Esophagus muscularis mucosa (tissue), 4 donors: ENCODE measurements at places on chromosomes 5 and 9. TPM values are rescaled to one million over a fixed set of nuclear protein-coding genes. Genes with fewer than 3 reads are reported as not detected.

DNA sequence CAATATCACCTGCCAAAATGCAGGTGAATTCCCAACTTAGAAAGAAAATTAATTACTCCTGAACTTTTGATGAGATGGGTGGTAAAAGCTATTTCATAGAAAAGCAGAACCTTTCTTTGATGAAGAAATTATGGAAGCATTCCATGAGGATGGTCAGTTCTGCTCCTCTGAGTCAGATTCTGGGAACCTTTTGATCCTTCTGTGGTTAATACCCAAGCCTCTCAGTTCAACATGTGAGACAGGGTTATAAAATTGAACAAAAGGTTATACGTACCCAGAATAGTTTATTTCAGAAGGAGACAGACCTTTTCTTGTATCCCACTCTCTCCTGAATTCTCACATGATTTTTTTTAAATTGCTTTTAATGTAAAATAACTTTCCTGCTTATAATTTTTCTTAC lies 767.6 kb upstream of the ADAMTS16 start:
- no peak overlapping the region for H3K4me3 ChIP-seq
- no peak overlapping the region for H3K27ac ChIP-seq
- no peaks in the 10 kb centered on the region for H3K4me1 ChIP-seq
- no peaks in the 10 kb centered on the region for H3K27me3 ChIP-seq
- no peaks in the 10 kb centered on the region for H3K36me3 ChIP-seq

The GADD45G gene
- 116 TPM for total RNA-seq

DNA sequence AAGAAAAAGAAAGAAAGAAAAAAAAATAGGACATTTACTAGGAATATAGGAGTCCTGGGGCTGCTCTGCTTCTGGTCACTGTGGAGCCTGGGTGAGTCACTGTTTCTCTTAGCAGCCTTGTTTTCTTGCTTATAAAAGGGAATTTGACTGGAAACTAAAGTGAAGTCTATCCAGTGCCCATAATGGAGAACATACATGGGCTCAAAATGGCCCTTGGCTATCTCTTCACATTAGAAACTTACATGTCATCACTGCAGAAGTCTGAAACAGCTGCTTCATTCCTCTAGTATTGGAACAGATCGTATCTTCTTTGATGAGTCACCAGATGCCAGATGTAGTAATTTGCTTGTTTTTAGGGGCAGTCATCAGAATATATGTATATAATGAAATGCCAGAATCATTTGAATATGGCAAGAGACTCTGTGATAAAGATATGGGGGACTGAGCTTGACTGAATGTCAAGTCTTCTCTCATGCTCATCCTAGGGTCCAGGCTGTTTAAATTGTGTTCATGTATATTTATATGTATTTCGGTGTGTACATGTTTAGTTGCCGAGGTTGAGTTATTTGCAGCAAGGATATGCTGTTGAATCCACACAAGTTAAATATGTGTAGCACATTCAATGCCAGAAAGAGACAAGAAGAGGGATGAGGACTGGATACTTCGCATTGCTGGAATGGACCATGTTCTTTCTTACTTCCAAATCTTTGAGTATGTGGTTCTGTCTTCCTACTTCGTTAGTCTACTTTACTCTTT lies 56.7 kb downstream of the SGCD start:
- DNase-seq, result no peak
- H3K27me3 ChIP-seq, result no peaks in the 10 kb centered on the region
- H3K36me3 ChIP-seq, result no peaks in the 10 kb centered on the region
- no peak overlapping the region for H3K4me3 ChIP-seq
- peak overlapping the region; percentile 46 for H3K27ac ChIP-seq

DNA sequence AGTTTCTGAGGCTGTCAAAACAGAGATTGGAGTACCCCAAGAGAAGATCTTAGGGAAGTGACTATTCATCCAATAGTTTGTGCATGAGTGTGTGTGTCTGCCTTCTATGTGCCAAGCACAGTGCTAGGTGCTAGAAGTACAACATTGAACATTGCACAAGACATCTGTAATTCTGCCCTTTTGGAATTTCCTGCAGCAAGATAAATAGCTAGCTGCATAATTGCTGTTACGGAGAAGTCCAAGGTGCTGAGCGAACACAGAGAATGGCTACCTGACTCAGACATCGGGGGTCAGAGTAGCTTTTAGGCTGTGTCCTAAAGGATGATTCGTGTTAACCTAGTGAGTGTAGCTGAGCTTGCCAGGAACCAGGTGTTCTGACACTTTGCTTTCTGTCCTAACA lies 44.8 kb downstream of the PAPPA start:
- H3K36me3 ChIP-seq, result no peaks in the 10 kb centered on the region
- no peak for DNase-seq
- no peak overlapping the region for H3K4me3 ChIP-seq
- H3K27me3 ChIP-seq, result no peaks in the 10 kb centered on the region

The PRLR gene
- total RNA-seq, result 1.7 TPM

- no peak for DNase-seq
- no peak overlapping the region for H3K27ac ChIP-seq
- no peak overlapping the region for H3K4me3 ChIP-seq
- H3K27me3 ChIP-seq, result no peaks in the 10 kb centered on the region
Observed at GRCh38 chr5:59596586-59597350, 296.8 kb downstream of the PDE4D start.

The BASP1 gene
- total RNA-seq, result 19.7 TPM

DNA sequence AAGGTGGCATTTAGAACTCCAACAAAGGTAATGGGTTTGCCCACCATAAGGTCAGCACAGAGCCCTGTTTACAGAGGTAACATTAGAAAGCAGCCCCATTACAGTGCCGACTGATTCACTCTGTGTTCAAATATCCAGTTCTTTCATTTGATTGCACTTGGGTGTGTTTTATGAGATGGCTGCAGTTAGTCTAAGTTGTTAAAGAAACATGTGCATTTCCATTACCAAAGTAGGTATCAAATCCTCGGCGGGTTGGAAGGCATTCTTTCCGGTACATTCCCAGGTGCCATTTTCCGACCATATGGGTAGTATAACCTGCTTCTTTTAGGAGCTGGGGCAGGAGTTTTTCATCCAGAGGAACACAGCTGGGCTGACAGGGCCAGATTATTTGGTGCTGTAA lies 16.3 kb downstream of the ARSB start:
- no peak overlapping the region for H3K27ac ChIP-seq
- no peak overlapping the region for H3K4me3 ChIP-seq
- no peaks in the 10 kb centered on the region for H3K27me3 ChIP-seq

DNA sequence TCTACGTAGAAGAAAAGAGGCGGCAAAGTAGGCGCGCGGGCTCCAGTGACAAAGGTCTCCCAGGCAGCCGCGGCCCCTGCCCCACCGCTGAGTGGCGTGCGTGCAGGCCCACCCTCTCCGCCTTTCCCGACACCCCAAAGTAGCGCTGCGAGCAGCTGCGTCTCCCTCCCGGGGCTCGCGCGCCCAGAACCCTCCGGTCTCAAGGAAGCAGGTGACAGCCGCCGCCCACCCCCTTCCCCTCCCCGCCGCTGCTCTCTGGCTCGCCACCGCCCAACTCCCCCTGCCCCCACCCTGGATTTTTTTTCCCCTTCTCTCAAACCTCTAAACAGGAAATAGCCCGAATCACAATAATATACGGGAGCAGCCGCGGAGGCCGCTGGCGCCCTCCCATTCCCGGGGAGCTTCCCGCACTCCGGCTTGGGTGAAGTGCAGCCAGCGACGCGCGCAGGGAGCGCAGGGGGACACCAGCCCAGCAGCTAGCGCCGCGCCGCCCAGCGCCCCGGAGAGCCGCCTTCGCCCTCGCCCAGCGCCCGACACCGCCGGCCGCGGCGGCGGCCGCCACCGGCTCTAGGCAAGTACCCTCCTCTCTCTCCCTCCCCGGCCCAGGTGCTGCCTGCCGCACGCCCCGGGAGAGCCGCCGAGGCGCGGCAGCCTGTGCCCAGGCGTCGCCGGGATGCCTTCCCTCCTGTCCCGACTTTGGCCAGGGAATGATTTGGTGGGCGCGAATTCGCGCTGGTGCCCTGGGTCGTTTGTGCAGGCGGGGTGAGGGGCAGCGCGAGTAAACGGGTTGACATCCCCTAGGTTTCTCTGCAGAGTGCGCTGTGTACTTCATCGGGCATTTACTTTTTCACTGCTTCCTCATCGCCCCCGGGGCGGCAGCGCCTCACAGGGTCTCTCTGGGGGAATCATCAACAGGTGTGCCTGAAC lies 52.7 kb upstream of the TJP2 start:
- DNase-seq, result no peak
- no peaks in the 10 kb centered on the region for H3K27me3 ChIP-seq
- H3K36me3 ChIP-seq, result no peaks in the 10 kb centered on the region
- peak overlapping the region; percentile 93 for H3K4me3 ChIP-seq
- H3K27ac ChIP-seq, result peak overlapping the region; percentile 78
- peaks cover 16% of the 10 kb centered on the region for H3K4me1 ChIP-seq

The NEUROG1 gene
- total RNA-seq, result not detected
